T-cell (primary cell): ENCODE measurements at places on chromosomes 13 and 19.
A peak's percentile ranks its signal among the peaks of the same experiment; 100 is the strongest.

- no peak for DNase-seq
Measured at GRCh38 chr13:94860981-94861407, 148.6 kb upstream of the SOX21 start.

- peak; percentile 67 for DNase-seq
Measured at GRCh38 chr19:12194827-12195731, 32.2 kb downstream of the ZNF136 start.

DNA sequence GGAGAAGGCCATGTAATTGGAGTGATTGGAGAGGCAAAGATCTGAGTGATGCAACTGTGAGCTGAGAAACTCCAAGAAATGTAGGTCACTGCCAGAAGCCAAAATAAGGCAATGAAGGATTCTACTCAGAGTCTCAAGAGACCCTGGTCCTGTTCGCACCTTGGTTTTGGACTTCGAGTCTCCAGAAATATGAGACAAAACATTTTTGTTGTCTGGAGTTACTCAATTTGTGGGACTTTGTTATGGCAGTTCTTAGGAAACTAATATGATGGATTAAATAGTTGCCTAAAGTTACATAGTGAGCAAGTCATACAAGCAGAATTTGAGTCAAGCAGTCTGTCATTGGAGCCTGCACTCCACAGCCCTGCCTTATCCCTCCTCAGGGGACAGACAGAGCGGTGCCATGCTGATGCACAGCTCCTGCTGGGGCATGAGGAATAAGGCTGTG, 104.2 kb downstream of the ITGBL1 start:
- DNase-seq, result no peak

- no peak for DNase-seq
Measured at GRCh38 chr19:21848706-21849105, 12.7 kb upstream of the ZNF43 start.

GRCh38 chr19:651114-651818, 11.6 kb downstream of the FGF22 start:
- DNase-seq, result no peak

GRCh38 chr13:50188696-50189095, 173.5 kb downstream of the KCNRG start:
- DNase-seq, result no peak
